ENCODE measurements at places on chromosomes 4 and X. TPM values are rescaled to one million over a fixed set of nuclear protein-coding genes. Genes with fewer than 3 reads are reported as not detected.

DNA sequence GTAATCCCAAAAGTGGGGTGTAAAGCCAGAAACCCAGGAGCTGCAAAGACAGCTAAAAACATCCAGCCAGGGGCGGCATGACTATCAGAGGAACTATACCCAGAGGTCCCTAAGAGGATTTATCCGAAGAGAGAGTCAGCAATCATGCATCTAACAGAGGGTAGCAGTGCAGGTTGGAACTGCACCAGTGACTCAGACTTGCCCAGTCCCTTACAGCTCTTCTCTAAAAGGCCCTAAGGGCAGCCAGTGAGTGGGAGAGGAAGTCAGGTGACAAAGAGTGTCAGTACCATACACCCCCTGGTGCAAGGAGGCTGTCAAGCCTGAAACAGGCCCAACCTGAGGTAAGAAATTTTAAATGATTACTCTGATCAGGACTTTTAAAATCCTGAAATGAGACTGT lies 88.1 kb downstream of the CAMK2D start:
- no peak overlapping the region for H3K27ac ChIP-seq
- H3K36me3 ChIP-seq, result no peaks in the 10 kb centered on the region
- H3K4me3 ChIP-seq, result no peak overlapping the region
- no peaks in the 10 kb centered on the region for H3K4me1 ChIP-seq
- no peak for DNase-seq
- H3K27me3 ChIP-seq, result no peaks in the 10 kb centered on the region

- H3K36me3 ChIP-seq, result no peaks in the 10 kb centered on the region
- no peak overlapping the region for H3K4me3 ChIP-seq
- no peaks in the 10 kb centered on the region for H3K27me3 ChIP-seq
- no peaks in the 10 kb centered on the region for H3K4me1 ChIP-seq
Measured at GRCh38 chr4:180205276-180205675, 2037.9 kb upstream of the TENM3 start.

DNA sequence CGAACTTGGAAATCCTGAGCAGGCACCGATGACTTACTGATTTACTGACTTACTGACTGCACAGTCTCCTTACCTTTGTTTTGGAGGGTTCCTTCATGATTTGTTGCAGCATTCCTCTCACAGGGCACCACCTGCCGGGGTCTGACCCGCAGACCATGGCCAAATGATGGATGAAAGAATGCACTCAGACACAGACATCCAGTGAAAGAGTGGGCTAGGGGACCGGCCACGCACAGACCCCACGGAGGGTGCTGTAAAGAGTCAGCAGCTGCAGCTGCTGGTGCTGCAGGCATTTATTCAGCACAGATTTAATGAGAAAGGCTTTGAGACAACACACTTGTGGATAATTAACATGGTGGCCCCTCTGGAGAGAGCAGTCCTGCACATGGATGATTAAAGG lies 3.4 kb downstream of the MAGEB5 start:
- no peaks in the 10 kb centered on the region for H3K27me3 ChIP-seq
- no peak overlapping the region for H3K27ac ChIP-seq
- H3K36me3 ChIP-seq, result no peaks in the 10 kb centered on the region
- H3K4me3 ChIP-seq, result no peak overlapping the region
- no peak for DNase-seq
- no peaks in the 10 kb centered on the region for H3K4me1 ChIP-seq

GRCh38 chr4:39384563-39384962 lies 18.4 kb upstream of the RFC1 start:
- H3K4me1 ChIP-seq, result no peaks in the 10 kb centered on the region
- no peak overlapping the region for H3K4me3 ChIP-seq
- no peaks in the 10 kb centered on the region for H3K27me3 ChIP-seq
- H3K36me3 ChIP-seq, result no peaks in the 10 kb centered on the region

DNA sequence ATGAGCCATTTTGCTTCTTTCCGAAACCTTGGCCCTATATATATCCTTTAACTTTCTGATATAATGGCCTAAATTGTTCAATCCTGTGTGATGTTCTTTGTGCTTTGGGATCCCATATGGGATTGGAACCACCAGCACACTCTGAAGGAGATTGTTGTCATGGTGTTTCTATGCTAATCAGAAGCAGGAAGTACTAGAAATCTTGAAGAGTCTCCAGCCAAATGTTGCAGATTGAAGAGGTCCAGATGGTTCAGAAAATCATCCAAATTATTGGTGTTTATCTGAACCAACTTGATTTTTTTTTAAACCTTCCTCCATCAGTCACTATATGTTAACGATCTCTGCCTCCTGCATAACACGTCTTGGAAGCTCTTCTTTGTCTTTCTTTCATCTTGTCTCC lies 72.8 kb downstream of the KIT start:
- H3K36me3 ChIP-seq, result no peaks in the 10 kb centered on the region
- H3K27ac ChIP-seq, result no peak overlapping the region
- no peak for DNase-seq
- no peak overlapping the region for H3K4me3 ChIP-seq

Gene FAT4
- 0.99 TPM for polyA plus RNA-seq

GRCh38 chrX:115894087-115894486 lies 276.5 kb upstream of the AGTR2 start:
- no peak overlapping the region for H3K27ac ChIP-seq
- no peaks in the 10 kb centered on the region for H3K27me3 ChIP-seq

DNA sequence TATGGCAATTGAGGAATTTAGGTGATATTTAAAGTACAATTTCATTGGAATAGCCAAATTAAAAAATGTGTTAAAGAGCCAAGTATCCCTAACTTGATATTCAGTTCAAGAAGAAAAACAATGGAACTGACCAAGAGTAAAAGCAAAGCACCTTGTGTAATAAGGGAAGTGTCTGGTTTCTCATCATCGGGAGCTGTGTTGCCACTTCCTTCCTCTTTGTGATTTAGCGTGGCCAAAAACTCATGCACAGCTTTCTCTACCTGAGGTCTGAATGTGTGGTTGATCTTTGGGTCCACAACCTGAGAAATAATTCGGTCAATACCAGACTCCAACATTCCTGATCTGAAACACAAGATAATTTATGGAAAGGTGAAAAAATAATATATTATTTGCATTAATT lies 12.4 kb downstream of the BOD1L1 start:
- no peaks in the 10 kb centered on the region for H3K4me1 ChIP-seq
- H3K36me3 ChIP-seq, result peaks cover 49% of the 10 kb centered on the region
- H3K27me3 ChIP-seq, result no peaks in the 10 kb centered on the region
- H3K4me3 ChIP-seq, result no peak overlapping the region
- H3K27ac ChIP-seq, result no peak overlapping the region
- DNase-seq, result no peak

GRCh38 chr4:167613381-167613780 lies 379.1 kb upstream of the SPOCK3 start:
- no peak overlapping the region for H3K4me3 ChIP-seq
- no peaks in the 10 kb centered on the region for H3K36me3 ChIP-seq
- no peak overlapping the region for H3K27ac ChIP-seq
